Endothelial cell of umbilical vein (primary cell): ENCODE measurements at places on chromosomes 1 and 21. TPM values are rescaled to one million over a fixed set of nuclear protein-coding genes. Genes with fewer than 3 reads are reported as not detected.

DNA sequence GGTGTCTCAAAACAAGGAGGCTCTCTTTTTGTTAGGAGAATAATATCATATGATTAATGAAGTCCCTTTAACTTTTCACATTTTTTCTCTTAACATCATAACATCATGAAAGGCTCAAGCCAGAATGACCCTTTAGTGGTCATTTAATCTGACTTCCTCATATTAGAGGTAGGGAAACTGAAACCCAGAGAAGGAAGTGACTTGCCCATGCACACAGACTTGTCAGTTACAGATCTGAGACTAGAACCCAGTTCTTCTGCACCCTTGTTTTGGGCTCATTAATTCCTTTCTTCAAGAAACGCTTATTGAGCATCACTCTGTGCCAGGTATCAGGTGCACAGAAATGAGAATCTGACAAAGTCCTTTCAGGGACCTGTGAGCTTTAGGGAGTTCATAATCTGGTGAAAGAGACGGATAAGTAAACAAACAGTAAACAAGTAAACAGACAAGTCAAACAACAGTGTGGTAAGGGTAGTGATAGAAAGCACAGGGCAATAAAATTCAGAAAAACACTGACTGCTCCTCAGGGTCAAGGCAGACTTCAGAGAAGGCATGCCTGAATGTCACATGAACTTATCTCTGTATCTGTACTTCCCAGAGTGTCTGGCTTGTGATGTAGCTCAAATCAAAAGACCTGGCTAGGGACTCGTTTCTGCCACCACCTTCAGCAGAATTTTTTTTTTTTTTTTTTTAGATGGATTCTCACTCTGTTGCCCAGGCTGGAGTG lies 38.3 kb upstream of the OSBPL9 start:
- H3K27me3 ChIP-seq, result no peaks in the 10 kb centered on the region
- H3K27ac ChIP-seq, result no peak overlapping the region
- peaks cover 10% of the 10 kb centered on the region for H3K4me1 ChIP-seq
- no peak overlapping the region for H3K4me3 ChIP-seq
- H3K36me3 ChIP-seq, result no peaks in the 10 kb centered on the region

GRCh38 chr1:232440325-232441035 lies 189.5 kb downstream of the SIPA1L2 start:
- H3K4me3 ChIP-seq, result no peak overlapping the region
- no peaks in the 10 kb centered on the region for H3K27me3 ChIP-seq
- H3K27ac ChIP-seq, result no peak overlapping the region
- H3K4me1 ChIP-seq, result no peaks in the 10 kb centered on the region
- no peak for DNase-seq

KRTAP19-4 gene
- not detected in 2 replicates for total RNA-seq

DNA sequence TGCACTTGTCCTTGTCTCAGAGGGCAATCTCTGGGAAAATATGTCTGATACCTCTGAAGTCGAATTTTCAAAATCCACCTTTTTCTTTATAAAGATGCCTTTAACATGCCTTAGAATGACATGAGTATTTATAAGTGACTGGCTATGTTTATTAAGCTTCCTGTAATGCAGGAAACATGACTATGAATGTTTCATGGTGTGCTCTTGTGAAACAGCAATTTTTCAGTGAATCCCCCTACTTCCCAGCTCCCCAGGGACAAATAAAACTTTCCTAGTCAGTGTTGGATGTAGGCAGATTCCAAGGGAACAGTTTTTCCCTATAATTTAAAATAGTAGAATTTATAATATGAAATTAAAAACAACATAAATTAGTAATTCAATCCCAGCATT lies 437.0 kb downstream of the LMO4 start:
- no peaks in the 10 kb centered on the region for H3K36me3 ChIP-seq
- peak; percentile 40 for DNase-seq
- H3K4me3 ChIP-seq, result no peak overlapping the region
- peak overlapping the region; percentile 11 for H3K27ac ChIP-seq
- peaks cover 3% of the 10 kb centered on the region for H3K4me1 ChIP-seq
- H3K27me3 ChIP-seq, result no peaks in the 10 kb centered on the region

- no peak overlapping the region for H3K27ac ChIP-seq
- no peaks in the 10 kb centered on the region for H3K27me3 ChIP-seq
- no peaks in the 10 kb centered on the region for H3K4me1 ChIP-seq
- H3K36me3 ChIP-seq, result peaks cover 17% of the 10 kb centered on the region
- DNase-seq, result no peak
These were observed 9.5 kb downstream of the CDC73 start for GRCh38 chr1:193131266-193131860.

TMPRSS15 gene
- not detected in 2 replicates for total RNA-seq

- no peak for DNase-seq
- no peaks in the 10 kb centered on the region for H3K4me1 ChIP-seq
- H3K27me3 ChIP-seq, result no peaks in the 10 kb centered on the region
These were observed 38.2 kb upstream of the RIPK4 start for GRCh38 chr21:41805038-41805437.

GRCh38 chr1:56901716-56902115 lies 47.1 kb downstream of the C8A start:
- H3K27ac ChIP-seq, result no peak overlapping the region
- no peak overlapping the region for H3K4me3 ChIP-seq
- H3K36me3 ChIP-seq, result no peaks in the 10 kb centered on the region
- no peak for DNase-seq
- H3K4me1 ChIP-seq, result no peaks in the 10 kb centered on the region

DNA sequence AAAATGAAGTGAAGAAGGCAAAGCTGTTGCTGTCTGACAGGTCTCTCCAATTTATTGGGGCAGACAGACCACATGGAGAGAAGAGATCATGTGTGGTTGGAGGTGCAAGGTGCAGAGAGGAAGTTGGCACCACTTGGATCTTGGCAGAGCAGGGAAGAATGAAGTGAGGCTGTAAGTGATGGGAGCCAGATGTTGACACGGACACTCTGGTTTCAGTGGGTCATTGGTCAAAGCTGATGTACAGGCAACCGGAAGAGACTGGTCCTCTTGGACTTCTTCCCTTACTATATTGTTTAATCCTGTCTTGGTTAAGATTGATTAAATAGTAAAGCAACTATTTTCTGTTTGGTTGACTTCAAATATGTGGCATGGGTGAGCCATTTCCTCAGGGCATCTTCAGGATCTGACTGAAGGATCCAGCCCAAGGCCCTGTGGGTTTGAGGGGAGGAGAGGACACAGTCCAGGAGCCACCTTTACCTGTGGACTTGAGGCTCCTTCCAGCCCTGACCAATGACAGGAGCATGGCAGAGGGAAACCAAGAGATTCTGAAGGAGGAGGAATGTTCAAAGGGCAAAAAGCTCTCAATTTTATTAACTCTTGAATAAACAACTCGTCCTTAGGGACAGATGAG lies 49.4 kb downstream of the NENF start:
- no peak for DNase-seq
- no peaks in the 10 kb centered on the region for H3K36me3 ChIP-seq
- peaks cover 13% of the 10 kb centered on the region for H3K4me1 ChIP-seq
- no peaks in the 10 kb centered on the region for H3K27me3 ChIP-seq

RASAL2 gene
- total RNA-seq, result 15.5 and 19.6 TPM in 2 replicates

DNA sequence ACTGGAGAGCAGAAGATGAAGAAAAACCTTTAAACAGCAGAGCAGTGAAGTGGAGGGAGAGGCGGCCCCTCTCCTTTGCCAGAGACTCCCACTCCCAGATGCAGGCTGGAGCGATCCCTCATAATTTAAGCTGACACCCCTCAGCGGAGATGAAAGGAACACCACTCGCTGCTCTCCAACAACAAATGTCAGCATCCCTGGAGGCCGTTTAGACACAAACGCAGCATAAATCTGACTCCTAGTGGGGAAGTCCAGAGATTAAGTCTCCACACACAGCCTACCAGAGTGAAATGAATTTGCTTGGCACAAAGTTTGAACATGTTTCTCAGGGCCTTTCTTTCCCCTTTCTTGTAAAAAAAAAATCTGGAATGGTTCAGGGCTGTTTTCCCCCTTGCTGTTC lies 137.8 kb downstream of the LMX1A start:
- no peak for DNase-seq
- no peak overlapping the region for H3K4me3 ChIP-seq
- no peaks in the 10 kb centered on the region for H3K27me3 ChIP-seq

TNFRSF4 gene
- 0.62 and 1.5 TPM in 2 replicates for total RNA-seq

GRCh38 chr1:145711213-145711651 lies 4.1 kb upstream of the PDZK1 start:
- no peak overlapping the region for H3K27ac ChIP-seq
- no peak overlapping the region for H3K4me3 ChIP-seq
- DNase-seq, result no peak
- no peaks in the 10 kb centered on the region for H3K36me3 ChIP-seq
- no peaks in the 10 kb centered on the region for H3K27me3 ChIP-seq
